Fibroblast of skin of left biceps (primary cell): ENCODE measurements at places on chromosomes 1 and 21.

- DNase-seq = no peak
Observed at GRCh38 chr21:21122680-21123079, 124.5 kb downstream of the NCAM2 start.

GRCh38 chr1:67058242-67058641 lies 4.3 kb upstream of the SLC35D1 start:
- DNase-seq = no peak

DNA sequence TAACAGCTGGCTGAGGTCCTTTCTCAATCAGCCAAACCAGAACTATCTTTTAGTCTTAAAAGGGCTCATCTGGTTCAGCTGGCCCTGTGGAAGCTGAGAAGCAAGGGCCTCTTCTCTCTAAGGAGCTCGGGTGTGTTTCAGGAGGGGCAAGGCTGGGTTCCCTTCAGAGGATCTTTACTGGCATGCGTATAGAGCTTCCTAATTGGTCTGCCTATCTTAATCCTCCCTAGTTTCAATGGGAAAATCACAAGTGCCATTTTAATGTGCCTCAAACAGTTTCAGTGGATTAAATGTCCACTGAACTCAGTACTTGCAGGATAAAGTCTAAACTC lies 81.5 kb upstream of the LBR start:
- no peak for DNase-seq

DNA sequence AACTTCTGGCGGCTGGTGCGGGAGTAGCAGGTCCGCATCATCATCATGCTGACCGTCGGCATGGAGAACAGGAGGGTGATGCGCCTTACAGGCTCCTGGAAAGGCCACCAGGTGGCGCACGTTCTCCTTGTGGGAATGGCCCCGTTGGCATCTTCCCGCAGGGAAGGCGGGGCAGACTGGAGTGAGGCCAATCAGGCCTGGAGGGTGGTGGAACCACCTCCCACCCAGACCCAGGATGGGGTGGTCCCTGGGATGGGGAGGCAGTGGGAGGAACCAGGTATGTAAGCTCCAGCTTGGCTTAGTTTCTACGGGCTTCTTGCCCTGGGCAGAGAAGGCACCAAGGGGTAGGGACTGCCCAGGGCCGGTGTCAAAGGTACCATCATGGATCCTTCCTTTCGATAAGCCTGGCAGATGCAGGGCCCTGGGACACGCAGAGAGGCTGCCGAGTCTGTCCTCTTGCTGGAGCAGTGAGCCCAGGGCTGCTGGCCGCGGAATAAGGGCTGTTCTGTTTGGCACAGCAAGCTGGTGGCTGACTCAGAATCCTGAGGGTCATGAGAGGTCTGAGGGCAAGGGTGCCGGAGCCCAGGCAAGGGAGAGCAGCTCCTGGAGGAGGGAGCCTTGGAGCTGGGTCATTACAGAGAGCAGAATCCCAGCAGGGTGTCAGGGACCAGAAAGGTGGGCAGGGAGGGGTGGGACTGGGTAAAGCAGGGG lies 8.7 kb upstream of the LGR6 start:
- DNase-seq = peak; percentile 51

DNA sequence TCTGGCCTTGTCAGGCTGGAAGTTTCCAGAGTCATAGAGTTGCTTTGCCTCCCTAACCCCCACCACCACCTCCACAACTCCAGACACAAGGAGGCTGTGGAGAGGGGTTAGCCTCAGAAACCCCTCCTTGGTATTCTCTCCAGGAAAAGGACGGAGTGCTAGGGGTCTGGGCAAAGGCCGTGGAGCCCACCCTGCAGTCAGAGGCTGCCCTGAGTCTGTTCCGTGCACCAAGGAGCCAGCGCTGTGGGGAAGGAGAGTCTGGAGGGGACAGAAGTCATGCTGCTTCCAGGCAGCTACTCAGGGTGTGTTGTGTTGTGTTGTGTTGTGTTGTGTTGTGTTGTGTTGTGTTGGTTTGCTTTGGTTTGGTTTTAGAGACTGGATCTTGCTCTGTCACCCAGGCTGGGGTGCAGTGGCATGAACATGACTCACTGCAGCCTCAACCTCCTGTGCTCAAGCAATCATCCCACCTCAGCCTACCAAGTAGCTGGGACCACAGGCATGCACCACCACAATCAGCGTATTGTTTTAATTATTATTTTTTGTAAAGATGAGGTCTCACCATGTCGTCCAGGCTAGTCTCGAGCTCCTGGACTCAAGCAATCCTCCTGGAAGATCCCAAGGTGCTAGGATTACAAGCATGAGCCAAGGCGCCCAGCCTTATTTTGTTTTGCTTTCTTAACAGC lies 122.2 kb upstream of the TMEM51 start:
- DNase-seq = peak; percentile 34

DNA sequence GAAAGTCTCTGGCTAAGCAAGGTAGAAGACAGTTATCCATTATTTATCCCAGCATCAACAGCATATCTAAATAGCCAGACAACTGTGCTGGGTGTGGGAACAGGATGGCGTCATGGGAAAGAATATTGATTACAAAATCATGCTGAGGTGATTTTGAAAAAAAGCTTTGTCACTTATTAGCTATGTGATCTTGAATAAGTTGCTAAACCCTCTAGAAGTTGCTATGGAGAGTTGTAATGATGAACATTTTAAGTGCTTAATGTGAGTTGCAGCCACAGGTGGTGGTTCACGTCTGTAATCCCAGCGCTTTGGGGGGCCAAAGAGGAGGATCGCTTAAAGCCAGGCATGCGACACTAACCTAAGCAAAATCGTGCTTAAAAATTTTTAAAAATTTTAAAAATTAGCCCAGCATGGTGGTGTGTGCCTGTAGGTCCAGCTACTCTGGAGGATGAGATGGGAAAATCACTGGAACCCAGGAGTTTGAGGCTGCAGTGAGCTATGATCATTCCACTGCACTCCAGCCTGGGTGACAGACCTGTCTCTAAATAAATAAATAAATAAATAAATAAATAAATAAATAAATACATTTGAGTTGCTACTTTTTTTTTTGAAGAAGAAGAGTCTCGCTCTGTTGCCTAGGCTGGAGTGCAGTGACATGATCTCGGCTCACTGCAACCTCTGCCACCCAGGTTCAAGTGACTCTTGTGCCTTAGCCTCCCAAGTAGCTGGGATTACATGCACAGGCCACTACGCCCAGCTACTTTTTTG lies 33.6 kb downstream of the WNT2B start:
- no peak for DNase-seq

DNA sequence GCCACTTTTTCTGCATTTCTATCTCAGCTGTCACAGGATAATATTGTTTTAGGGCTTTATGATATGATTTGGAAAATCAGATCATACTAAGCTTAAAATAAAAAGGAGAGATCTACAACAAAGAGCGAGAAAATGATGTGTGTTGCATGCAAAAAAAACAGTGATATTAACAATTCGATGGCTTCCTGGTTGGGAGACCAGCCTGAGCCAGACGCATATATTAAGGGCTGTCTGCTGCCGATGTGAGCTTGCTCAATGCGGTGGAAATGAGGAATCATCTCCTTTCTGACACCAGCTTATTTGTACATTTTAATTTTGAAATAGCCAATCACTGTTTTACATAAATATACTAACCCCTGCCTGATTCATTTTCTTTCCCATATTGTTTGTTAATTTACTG lies 862.6 kb downstream of the USP25 start:
- DNase-seq = no peak

- DNase-seq = no peak
Observed at GRCh38 chr1:185936641-185937040, 202.4 kb downstream of the HMCN1 start.

DNA sequence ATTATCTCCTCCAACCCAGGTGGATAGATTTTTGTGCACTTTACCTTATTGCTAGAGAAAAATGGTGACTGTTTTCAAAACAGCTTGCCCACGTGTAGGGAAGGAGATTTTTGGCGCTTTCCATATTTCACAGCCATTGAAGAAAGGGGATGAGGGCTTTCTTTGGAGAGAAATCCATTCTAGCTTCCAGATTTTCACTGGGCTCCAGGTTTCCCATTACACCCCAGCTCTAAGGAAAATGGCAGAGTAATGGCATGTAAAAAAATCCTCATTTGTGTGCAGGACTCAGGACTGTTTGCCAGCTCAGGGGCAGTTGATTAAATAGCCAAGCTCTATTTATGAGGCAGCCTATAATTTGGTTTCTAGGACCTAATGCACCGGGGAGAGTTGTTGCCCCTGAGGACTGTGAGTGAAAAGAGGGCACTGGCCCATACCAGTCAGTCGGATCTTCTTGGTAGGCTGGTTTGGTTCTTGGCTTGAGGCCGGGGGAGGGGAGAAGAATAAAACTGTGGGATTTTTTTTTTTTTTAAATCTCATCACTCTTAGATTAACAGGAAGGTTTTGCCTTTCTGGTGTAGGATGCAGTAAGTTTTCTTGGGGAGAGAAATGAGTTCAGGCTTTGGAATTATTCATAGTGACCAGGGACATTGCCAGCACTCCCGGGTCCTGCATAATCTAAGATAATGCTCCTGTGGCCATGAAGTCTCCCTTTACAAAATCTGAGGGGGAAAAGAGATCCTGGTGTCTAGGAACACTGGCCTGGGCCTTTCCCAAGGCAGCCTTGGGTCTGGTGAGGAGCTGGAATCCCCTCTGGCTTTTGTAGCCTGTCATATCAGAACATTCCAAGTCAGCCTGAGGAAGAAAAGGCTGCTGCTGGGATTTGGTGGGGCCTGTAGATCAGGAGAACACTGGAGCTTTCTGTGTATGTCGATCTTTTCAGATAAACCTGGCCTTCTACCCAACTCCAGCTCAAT lies 1.9 kb upstream of the ARID1A start:
- no peak for DNase-seq

- no peak for DNase-seq
Observed at GRCh38 chr1:43337588-43337987, at the start of gene MPL. Gene MPL (plus strand): TSS chr1:43337818. CDS start chr1:43337849, 31 bp downstream.

GRCh38 chr1:248372394-248372793 lies 3.2 kb upstream of the OR2T6 start:
- no peak for DNase-seq
